ENCODE measurements at places on chromosomes 3 and 15.

GRCh38 chr15:96406701-96407100, 76.2 kb downstream of the NR2F2 start:
- no peak for DNase-seq

DNA sequence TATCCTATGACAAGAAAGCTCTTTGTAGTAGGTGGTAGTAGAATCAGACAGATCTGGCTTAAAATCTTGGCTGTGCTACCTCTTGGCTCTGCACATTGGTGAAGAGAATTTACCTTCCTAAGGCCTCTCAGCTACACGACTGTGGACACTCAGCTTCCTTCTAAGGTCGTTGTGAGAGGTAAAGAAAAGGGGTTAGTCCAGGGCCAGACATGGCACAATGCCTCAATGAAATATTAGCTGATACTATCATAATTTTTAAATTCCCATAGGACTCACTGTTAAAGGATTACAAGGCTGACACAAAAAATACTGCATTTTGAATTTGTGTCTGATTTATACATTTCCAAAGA, 80.4 kb downstream of the IGF1R start:
- DNase-seq, result no peak

DNA sequence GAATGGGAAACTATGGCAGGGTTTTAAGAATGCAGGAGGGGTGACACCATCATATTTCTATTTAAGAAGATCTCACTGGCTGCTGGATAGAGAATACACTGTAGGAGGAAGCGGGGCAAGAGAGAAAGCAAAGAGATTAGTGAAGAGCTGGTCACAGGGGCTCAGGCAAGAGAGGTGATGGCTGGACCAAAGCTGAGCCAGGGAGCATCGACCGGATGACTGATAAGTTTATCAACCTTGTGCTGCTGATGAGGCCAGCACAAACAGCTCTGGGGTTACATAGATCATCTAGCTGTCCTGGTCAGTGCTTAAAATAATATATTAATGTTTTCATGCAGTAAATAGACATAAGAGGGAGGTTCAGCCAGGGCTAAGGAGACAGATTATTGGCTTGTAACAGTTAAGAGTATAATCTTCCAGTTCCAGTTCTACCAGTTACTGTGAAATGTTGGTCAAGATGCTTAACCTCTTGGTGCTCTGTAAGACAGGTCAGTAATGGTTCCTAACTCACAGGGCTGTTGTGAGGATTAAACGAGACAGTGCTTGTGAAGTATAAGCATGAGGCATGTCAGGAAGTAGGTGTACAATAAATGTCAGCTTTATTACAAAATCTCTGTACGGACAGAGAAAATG, 201.0 kb upstream of the FEZF2 start:
- no peak for DNase-seq

GRCh38 chr15:71060983-71061382, 54.3 kb upstream of the THSD4 start:
- DNase-seq, result no peak

DNA sequence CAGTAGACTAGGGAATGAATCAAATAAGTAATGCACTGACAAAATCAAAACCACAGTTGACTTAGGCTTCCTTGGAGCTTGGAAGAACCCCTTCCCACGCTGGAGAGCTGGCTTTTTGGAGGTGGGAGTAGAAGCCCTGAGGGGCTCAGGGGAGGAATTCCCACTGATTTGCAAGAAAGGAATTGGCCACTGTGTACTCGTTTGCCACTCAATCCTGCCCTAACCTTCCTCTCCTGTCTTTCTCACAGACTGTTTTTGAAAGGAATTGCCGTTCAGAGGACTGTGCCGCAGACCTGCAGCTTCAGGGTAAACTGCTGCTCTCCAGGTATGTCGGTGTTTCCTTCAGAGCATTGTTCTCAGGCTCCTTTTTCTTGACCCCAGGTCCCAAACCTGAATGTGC, 208.2 kb upstream of the CTDSPL start:
- no peak for DNase-seq

- no peak for DNase-seq
These were observed 664.2 kb downstream of the NLGN1 start for GRCh38 chr3:174061731-174062130.

DNA sequence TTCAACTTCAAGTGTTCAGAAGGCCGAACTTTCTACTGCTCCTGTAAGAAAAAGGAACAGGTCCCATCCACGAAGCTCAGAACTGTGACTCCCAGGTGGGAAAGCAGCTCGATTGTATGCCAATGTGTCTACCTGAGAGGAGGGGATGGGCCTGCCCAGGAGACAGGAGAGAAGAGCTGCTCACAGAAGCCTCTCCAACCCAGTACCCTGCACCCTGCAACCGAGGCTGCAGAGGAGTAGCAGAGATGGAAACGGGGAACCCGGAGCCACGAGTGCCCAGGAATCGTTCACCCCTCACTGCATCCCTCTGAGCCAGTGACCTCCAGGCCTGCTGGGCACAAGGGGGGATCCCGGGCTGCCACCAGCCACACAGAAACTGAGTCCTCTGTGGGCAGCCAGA, 86.5 kb upstream of the PRR23E start:
- DNase-seq, result no peak

DNA sequence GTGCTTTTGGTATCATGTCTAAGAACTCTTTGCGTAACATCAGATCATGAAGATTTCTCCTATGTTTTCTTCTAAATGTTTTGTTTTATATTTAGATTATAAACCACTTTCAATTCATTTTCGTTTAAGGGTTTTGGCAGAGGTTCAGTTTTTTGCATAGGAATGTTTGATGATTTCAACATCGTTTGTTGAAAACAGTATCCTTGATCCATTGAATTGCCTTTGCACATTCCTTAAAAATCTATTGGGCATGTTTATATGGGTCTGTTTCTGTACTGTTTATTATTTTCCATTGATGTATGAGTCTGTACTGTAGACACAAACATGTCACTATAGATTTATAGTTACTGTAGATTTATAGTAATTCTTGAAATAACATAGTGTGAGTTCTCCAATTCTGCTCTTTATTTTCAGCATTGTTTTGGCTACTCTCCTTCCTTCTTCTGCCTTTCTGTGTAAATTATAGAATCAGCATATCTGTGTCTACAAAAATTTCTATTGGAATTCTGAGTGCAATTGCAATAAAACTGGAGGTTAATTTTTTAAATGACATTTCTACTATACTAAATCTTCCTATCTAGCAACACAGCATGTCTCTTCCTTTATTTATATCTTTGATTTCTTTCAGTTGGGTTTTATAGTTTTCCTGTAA, 374.0 kb downstream of the SV2B start:
- DNase-seq, result no peak

DNA sequence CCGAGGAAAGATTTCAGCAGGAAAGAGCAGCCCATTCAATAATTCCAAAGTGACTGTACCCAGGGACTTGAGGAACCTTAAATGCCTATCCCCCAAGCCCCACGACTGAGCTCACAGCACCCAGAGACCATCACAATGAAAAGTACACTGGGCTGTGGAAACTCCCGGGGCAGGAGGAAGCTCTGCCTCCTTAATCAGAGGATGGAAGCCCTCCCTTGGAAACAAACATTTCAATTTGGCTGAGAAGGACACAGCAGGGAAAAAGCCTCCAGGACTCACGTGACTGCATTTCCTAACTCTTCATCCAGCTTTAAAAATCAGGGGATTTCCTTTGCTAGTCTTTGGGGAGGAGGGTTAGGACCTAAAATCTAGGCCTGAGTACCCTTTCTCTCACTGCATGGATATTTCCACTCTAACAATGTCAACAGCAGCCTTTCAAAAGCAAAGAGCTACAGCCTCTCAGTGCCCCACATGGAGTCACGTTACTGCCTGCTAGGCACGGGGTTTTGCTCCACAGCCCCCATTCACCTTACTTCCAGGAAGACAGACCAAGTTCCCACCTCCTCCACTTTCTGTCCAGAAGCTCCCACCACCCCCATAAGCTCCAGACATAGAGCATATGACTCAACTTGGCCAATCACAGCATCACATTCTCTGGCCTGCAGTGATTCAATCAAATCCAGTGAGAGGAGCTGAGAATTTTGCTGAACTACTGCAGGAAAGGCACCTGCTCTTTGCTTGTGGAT, 68.9 kb upstream of the WNT5A start:
- DNase-seq, result no peak

GRCh38 chr3:127668906-127669305, 3.8 kb upstream of the ABTB1 start:
- DNase-seq, result no peak

DNA sequence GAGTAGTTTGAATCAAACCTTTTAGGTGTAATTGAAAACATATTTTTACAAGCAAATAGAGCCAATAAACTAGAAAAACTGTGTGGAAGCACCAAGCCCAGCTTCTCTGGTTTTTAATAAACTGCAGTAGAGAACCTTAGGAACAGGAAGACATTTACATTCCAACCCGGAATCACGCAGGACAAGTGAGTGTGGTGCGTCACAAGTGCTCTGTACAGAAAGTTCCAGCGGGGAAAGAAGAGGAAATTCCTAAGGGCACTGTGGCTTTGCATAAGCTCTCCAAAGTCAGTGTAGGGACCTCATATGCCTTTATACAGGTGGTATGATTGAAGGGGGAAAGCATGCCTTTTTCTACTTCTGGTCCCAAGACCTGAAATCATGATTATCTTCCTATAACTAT, 21.6 kb downstream of the COL8A1 start:
- no peak for DNase-seq

- no peak for DNase-seq
These were observed 8.5 kb downstream of the MESP2 start for GRCh38 chr15:89784686-89784960.

DNA sequence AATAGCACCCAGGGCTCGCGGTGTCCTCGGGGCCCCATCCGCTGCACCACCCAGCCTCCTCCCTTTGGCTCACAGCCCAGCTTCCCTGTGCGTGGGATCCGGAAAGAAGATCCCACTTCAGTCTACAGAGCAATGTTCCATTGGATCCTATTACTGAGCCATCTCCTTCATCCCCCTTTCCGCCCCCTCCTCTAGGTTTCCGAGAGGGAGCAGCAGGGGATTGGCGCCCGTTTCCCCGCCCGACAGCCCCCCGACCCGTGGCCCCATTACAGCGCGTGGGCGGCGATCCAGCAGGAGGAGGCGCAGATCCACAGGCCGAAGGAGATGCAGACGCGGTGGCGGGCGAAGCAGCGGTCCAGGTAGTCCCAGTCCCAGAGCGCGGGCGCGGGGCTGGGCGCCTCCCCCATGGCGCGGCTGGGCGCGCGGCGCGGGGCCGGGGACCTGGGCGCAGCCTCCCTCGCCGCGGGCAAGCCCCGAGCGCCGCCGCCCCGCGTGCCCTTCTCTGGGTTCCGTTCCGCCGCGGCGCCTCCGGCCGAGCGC, 340 bp downstream of the TMEM44 start:
- DNase-seq, result peak; percentile 53

DNA sequence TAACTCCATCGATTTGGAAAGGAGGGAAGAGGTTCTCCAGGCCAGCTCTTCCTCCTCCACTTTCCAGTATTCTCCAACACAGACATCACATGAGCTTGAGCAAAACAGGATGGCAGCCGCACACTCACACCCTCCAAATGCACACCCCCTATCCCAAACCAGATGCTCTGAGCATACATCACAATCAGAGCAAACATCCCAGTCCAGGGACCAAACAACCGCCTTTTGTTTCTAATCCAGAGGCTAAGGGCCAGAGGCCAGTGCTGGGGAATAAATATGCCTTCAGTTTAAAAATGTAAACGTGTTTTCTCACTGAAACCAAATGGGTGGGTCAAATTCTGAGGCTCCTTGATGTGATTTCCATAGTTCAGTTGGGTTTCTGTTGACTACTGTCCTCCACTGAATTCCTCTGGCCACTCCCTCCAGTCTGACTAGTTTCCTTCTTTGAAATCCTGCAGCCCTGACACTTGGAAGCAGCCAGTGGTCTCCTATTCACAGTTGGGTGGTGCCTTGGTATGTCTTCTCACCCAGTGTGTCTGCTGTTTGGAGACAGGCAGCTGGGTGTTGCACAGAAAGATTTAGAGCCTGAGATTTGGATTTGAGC, 19.2 kb upstream of the MFGE8 start:
- no peak for DNase-seq

GRCh38 chr3:50414616-50415015, 55.3 kb upstream of the TMEM115 start:
- no peak for DNase-seq

- no peak for DNase-seq
These were observed 44.6 kb downstream of the ANKRD28 start for GRCh38 chr3:15753056-15753710.

DNA sequence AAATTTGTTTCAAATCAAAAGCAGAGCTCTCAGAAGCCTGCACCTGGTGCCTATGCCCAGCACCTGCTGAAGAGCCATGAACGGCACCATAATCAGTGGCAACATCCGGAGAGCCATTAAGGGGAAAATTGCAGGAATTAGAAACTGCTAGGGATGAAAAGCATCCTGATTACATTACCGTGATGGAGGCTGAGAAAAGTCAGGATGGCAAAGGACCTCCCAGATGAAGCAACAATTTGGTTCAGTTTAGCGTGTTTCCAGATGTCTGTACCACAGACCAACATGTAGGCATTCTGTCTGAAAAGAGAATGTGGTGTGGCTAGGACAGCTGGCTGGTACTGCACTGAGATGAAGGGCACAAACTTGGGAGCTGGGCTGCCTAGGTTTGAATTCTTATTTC, 106.1 kb downstream of the EOMES start:
- no peak for DNase-seq

DNA sequence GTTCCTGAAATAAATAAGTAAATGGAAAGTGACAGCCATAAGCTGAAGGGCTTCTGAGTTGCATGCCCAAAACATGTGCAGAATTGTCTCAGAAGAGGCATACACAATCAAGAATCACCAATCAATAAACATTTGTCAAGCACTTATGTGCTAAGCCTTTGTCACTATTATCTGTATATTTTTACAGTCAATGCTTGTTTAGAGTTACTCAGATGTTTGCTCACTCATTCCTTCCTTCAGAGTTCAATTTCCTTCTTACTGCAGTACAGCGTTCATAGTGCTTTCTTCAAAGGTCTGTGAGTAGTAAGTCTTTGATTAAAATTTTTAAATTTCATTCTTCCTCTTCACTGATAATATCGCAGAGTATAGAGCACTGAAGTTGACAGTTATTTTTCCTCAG, 17.2 kb downstream of the FOXL2NB start:
- no peak for DNase-seq

GRCh38 chr3:187314176-187314575, 22.6 kb upstream of the MASP1 start:
- no peak for DNase-seq

DNA sequence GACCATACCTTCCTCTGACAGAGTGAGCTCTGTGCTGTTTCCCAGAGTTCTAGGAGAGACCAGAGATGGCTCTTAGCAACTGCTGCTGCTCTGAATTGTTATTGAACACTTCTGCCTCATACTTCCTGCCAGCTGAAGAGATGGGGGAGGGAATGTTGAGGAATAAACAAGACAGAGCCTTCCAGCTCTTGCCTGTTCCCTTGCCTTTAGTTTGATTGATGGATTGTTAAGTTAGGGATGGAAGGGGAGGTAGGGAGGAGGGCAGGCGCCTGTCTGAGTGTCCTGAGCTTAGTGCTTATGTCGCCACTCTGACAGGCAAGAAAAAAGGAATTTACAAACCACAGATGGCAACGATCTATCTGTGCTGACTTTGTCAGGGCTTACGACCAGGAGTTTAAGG, 42.8 kb downstream of the ZNF609 start:
- no peak for DNase-seq

GRCh38 chr15:75725719-75726607, 13.3 kb upstream of the CSPG4 start:
- no peak for DNase-seq

Data from GM12892 (cell line).